Mesenchymal stem cell (in vitro differentiated cells and primary cell): ENCODE measurements at places on chromosomes 12 and 14.

DNA sequence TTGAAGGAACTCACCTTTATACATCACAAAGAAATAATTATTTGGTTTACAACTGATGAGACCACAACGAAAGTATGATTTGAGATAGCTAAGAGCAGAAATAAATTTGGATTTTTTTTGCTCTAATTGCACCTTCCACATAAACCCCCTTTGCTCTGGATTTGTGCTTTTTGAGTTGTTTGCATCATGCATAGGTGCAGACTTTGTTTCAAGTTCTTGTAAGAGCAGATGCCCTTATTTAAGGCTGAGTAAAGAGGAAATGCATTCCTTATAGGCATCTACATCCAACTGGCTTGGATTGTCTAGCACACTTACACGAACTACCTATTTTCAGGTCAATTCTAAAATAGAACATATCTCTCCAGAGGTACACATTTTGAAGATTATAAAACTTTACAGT lies 6.6 kb upstream of the CCND2 start:
- DNase-seq = no peak

DNA sequence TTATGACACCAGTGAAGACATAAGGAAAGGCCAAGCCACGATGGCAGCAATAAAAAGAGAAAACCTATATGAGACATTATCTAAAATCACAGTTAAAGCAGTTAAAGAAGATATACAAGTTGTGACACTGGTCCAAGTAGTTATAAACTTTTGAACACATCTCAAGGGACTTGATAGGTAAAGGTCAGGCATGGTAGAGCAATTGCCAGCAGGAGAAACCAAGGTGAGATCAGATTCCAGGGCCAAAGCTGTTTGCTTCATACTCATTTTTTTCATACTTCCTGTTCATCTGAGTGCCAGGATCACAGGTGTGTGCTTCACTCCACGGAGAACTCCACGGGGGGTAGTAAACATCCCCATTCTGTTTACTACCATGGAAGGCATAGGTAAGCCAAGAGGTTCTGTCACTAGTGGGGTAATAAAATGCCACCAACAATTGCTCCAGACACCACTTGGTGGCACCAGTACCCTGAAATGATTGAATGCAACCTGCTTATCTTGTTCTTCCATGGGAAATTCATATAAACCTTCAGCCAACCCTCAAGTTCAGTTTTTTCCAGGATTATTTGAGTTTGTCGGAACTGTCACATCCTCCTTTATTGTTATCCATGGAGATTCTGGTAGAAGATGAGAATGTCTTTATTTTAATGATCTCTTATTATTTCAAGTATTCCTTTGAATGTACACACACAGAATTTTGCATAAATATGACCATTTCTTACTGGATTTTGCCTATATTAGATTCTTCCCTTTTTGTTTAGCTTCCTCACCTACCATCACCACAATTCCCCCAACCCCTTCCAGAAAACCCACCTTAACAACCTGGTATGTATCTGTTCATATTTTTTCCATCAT lies 59.2 kb upstream of the TSPAN8 start:
- peak; percentile 8 for DNase-seq

DNA sequence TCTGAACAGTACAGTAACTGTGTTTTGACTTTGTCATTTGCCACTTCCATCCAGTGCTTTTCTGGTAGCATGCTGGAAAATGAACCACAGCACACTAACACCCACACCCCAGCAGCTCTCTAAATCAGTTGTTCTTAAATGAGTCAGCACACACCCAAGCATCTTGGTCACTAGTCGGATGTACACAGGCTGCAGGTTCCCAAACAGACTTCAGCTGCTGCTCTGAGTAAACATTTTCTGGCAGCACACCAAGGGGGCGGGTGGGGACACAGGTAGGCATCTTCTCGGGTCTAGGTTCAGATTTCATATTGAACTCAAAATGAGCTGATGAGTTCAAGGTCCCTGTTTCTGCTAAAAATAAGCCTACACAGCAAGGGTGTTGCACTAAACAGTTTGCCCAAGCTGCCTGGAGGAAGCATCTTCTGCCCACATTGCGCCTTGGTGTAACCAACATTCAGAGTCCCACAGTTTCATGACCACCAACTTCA lies 39.8 kb downstream of the IFNG start:
- DNase-seq = no peak

- DNase-seq = peak; percentile 23
These were observed 36.2 kb upstream of the MEG3 start for GRCh38 chr14:100789460-100790417.

DNA sequence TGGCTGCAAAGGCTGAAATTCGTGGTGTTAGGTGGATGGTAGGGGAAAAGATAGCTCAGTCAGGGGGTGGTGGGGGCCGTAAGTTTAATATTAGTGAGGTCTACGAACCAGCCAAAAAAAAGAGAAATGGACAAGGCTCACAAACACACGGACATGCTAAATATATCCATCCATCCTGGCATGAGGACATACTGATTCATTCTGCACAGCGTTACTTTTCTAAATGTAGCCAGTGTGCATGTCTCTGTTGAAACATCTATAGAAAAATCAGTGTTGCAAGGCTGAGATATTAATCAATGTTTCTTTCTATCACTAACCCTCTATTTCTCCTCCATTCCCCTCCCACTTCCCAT lies 150.6 kb downstream of the PIWIL1 start:
- DNase-seq = no peak

- DNase-seq = no peak
These were observed 239.1 kb downstream of the ALX1 start for GRCh38 chr12:85519163-85519562.

GRCh38 chr14:69091006-69091405 lies 61.9 kb downstream of the DCAF5 start:
- DNase-seq = no peak

GRCh38 chr12:55188974-55189556 lies 31.8 kb upstream of the OR10A7 start:
- peak; percentile 72 for DNase-seq

DNA sequence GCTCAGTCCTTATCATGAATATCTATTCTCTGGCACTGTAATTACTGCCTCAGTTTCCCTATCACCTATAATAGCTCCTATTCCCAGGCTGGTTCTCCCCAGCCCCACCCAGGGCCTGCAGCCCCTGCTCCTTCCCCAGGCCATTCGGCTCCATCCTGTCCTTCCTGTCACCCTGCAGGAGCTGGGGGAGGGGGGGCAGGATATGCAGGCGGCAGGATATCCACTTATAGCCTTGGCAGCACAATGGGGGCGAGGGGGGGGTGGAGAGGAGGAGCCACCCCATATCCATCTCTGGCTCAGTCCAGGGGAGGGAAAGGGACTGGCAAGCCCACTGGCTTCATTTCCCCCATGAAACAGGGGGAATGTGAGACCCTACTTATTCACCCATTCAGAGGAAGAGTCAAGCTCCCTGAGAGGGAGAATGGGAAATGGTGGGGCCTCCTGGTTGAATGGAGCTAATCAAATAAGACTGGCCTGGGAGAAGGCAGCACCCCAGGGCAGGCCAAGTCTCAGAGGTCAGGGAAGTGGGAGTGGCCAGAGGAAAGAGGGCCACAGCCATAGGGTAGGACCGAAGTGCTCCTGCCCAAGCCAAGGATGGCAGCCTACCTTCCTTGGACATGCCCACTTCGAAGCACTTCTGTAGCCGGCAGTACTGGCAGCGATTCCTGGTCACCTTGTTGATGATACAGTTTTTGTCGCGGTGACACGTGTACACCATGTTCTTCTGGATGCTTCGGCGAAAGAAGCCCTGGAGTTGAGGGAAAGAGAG lies 7.8 kb upstream of the ITGB7 start:
- no peak for DNase-seq

DNA sequence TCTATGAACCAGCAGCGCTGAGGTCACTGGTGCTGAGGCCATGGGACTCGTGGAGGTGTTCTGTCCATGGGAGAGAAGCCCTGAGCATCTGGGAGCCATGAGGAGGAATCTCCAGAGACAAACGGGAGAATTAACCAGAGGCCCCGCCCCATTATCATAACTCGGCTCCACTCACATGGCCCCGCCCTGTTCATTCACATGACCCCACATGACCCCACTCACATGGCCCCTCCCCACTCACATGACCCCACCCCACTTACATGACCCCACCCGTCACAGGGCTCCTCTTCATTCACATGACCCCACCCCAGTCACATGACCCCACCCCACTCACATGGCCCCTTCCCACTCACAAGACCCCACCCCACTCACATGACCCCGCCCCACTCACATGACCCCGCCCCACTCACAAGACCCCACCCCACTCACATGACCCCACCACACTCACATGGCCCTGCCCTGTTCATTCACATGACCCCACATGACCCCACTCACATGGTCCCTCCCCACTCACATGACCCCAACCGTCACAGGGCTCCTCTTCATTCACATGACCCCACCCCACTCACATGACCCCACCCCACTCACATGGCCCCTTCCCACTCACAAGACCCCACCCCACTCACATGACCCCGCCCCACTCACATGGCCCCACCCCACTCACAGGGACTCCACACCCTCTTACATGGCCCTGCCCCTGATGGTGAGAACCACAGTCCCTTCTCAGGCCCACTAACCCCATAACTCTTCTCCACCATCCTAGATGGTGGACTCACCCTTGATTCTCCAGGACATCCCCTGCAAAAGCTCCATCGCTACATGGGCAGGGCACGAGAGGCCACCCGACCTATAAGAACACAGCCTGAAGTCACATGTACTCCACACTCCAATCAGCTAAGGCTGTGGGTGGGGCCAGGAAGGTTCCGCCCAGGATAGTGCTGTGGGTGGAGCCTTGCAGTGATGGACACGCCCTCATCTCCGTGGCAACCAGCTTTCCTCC lies 151.1 kb upstream of the SFSWAP start:
- no peak for DNase-seq

DNA sequence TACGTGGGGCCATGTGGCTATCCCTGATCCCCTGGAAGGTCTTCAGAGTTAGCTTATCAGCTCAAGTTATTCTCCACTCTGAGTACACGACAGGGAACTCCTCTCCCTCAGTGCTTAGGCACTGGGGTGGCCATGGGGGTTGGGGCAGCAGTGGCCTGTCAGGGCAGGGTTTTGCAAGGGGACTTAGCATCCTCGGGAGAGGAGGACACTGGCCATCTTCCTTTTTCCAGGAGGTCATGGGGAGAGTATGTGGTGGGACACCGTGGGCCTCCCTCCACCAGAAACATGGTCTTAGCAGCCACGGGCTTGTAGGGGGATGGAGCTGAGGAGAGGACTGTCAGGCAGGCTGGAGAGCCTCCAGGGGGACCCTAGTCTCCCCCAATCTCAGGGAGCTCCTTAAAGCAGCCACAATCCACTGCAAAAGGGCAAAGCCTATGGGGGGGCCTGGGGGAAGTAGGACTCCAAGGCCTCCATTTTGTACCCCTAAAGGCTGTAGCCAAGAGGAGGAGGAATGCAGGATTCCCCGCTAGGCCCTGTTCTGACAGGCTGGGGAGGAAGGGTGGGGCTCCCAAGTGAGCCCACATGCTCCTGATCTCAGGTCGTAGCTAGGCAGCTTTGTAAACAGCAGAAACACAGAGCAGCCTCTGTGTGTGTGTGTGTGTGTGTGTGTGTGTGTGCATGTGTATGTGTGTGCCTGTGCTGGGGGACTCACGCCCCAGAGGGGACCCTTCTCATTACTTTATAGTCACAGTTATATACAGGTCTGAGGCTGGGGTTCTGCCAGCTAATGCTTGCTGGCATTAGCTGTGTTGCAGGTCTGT lies 36.6 kb downstream of the KRT80 start:
- DNase-seq = peak; percentile 77

GRCh38 chr12:8819666-8819980 lies 2.8 kb upstream of the A2ML1 start:
- no peak for DNase-seq

DNA sequence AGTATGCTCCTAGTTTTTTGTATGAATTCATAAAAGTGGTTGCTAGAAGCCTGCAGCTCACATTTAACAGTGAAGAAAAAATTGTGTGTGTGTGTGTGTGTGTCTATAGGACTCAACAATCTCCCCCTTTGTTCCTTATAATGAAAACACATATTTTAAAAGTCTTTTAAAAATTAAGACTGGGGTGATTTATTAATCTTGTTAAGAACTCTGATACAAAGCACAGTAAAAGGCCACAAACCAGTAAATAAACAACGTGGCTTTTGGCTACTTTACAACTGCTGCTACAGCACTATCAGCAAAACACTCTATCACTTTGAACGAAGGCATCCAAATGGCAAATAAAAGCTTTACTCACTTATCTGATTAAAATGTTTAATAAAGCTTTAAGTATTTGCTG lies 594 bp upstream of the VCPKMT start:
- no peak for DNase-seq

DNA sequence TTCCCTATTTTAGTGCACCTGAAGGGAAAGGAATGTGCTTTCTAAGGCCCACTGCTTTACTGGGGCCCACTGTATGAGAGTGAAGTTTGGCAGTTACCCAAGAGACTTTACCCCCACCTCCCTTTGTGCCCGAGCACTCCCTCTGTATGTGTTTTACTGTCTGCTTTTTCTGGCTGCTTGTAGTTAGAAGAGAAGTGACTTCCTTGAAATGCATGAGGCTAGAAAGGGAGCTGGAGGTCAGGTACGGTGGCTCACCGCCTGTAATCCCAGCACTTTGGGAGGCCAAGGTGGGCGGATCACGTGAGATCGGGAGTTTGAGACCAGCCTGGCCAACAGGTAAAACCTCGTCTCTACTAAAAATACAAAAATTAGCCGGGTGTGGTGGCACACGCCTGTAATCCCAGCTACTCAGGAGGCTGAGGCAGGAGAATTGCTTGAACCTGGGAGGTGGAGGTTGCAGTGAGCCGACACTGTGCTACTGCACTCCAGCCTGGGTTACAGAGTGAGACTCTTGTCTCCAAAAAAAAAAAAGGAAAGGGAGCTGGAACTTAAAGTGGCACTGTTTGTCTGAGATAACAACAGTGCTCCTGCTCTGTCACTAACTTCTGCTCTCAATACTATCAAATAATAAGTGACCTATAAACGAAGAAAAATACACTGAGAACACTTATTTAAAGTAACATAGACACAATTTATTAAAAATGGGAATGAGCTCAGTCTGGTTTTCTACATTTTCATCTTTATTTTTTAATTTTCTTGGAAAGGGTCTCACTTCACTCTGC lies 5.8 kb downstream of the TRIP11 start:
- DNase-seq = no peak

DNA sequence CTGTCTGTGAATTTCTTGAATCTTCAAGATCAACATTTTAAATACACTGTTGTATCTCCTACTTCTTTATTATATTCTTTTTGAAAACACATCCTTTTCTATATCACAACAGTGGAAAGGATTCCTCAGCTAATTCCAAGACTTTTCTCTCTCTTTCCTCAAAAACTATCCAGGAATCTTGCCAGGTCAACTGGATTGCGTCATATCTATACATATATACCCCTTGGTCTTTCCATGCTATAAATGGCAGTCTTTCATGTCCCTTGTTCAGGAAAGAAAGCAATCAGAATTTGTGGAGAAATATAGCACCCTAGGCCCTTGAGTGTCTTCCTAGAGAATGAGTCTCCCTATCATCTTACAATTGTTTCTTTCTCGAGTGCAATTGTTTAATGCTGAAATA lies 149.0 kb downstream of the KCNA5 start:
- no peak for DNase-seq

DNA sequence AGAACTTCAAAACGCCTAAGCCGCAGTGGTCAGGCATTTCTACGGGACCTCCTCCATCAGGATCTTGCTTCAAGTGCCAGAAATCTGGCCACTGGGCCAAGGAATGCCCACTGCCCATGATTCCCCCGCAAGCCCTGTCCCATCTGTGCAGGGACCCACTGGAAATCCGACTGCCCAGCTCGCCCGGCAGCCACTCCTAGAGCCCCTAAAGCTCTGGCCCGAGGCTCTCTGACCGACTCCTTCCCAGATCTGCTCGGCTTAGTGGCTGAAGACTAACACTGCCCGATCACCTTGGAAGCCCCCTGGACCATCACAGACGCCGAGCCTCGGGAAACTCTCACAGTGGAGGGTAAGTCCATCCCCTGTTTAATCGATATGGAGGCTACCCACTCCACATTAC lies 1113.0 kb upstream of the TMEM132C start:
- no peak for DNase-seq
